ENCODE measurements at places on chromosomes 16 and 17. TPM values are rescaled to one million over a fixed set of nuclear protein-coding genes. Genes with fewer than 3 reads are reported as not detected.
A peak's percentile ranks its signal among the peaks of the same experiment; 100 is the strongest.

CCL18 gene
- total RNA-seq = not detected

PPP1R9B gene
- 43.9 TPM for total RNA-seq

DNA sequence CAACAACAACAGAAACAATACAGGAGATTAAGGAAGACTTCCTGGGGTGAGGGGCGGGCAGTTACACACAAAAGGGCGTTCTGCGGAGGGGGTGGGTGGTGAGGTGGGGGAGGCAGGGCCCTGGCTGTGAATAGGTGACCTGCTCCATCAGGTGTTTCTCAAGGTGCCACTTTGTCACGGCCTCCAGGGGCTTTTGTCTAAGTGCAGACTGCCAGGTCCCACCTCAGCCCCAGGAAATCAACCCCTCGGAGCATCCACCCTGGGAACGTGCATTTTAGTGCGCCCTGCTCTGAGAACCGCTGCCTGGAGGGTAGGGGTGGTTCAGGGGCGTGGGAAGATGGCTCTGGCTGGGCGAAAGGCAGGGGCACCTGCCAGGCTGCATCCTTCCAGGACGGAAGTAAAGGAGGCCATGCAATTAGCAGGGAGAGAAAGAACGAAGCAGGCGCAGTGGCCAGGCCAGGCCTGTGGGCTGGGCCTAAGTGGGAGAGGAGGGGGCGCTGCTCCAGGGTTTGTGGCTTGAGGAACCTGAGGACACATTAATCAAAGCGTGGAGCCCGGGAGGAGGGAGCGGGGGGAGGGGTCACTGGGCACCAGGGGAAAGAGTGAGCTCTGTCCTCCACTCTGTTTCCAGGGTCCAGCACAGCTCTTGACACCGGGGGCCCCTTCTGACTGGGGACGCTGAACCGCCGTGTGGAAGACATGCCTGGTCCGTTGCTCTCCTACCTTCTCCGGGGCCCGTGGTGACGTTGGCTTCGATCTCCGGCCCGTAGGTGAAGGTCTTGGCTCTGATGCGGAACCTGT, 49.4 kb upstream of the CDC42EP4 start:
- H3K27ac ChIP-seq = no peak overlapping the region
- H3K36me3 ChIP-seq = no peaks in the 10 kb centered on the region
- no peak overlapping the region for H3K4me3 ChIP-seq

- no peak overlapping the region for H3K4me3 ChIP-seq
- no peaks in the 10 kb centered on the region for H3K27me3 ChIP-seq
- no peak for DNase-seq
These were observed 4.7 kb downstream of the FLCN start for GRCh38 chr17:17232303-17232621.

DNA sequence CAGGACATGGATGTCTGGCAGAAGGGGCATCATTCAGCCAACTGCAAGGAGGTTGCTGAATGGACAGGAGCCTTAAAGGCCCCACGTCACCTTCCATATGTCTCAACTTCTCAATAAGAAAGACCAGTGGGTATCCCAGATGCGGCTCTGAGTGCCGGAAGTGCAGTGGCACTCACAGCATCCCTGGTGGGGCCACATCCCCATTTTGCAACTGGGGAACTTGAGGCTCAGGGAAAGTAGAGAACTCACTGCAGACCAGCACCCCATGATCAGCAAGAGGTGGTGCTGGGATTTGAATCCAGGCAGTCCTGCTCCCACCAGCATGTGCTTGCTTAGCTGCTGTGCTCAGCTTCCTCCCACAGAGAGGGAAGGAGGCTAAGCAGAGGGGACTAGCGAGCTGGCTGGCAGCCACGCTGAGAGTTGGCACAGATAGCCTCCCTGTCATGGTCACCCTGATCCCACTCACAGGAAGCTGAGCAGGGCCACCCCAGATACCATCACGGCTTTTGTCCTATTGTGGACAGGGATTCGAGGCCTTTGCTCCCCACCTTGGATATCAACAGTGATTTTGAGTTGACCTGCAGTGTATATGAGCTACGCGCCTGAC, 294.2 kb upstream of the FOXF1 start:
- H3K36me3 ChIP-seq = no peaks in the 10 kb centered on the region
- H3K27ac ChIP-seq = no peak overlapping the region
- H3K4me1 ChIP-seq = peaks cover 3% of the 10 kb centered on the region
- H3K4me3 ChIP-seq = no peak overlapping the region
- no peak for DNase-seq
- H3K27me3 ChIP-seq = no peaks in the 10 kb centered on the region

ANKRD11 gene
- 127 TPM for total RNA-seq

- H3K27ac ChIP-seq = no peak overlapping the region
- DNase-seq = no peak
- H3K4me3 ChIP-seq = no peak overlapping the region
- no peaks in the 10 kb centered on the region for H3K36me3 ChIP-seq
- no peaks in the 10 kb centered on the region for H3K4me1 ChIP-seq
These were observed 7.1 kb downstream of the P2RX5 start for GRCh38 chr17:3688852-3689261.

DNA sequence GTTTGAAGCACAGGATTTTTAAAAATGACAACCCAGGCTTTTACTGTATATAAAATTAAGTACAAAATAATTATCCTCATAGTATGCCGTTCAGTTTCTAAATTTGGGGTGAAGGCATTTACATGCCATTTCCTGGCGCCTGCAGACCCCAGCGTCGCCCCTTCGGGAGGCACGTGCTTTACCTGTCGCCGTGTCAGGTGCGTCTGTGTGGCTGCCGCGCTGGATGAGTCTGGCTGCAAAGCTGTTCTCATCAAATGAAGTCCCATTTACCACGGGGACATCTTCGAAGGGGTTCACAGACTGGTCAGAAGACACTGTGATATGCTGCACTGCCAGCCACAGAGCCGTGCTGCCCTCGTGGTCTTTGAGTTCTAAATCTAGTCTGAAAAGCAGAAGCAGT, 51.8 kb downstream of the CYB5D2 start:
- no peak overlapping the region for H3K27ac ChIP-seq
- no peak for DNase-seq
- H3K36me3 ChIP-seq = no peaks in the 10 kb centered on the region
- no peaks in the 10 kb centered on the region for H3K4me1 ChIP-seq

ICAM2 gene
- 17.1 TPM for total RNA-seq

GRCh38 chr16:50838885-50839284, 97.0 kb downstream of the CYLD start:
- no peaks in the 10 kb centered on the region for H3K36me3 ChIP-seq
- DNase-seq = no peak
- peaks cover 8% of the 10 kb centered on the region for H3K4me1 ChIP-seq
- H3K4me3 ChIP-seq = no peak overlapping the region
- peaks cover 5% of the 10 kb centered on the region for H3K27me3 ChIP-seq

KRTAP3-2 gene
- total RNA-seq = not detected

ASB16 gene
- 0.52 TPM for total RNA-seq

DNA sequence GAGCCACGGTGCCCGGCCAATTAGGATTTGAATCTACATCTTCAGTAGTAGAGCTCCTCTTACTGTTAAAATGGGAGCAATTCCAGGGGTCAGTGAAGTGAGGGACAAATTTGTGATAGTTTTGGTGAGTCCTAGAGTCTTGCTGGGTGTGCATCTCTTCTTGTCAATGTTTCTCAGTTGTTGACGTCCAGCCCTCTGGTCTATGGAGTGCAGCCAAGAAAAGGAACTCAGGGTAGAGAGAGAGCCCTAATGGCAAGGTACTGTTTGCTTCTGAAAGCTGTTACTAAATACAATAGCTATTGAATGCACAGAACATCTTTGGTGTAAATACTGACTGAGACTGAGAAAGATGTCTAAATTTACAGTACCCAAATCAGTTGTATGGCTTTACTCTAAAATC, 282.5 kb upstream of the SALL1 start:
- H3K36me3 ChIP-seq = no peaks in the 10 kb centered on the region
- peaks cover 5% of the 10 kb centered on the region for H3K27me3 ChIP-seq
- no peak for DNase-seq
- no peaks in the 10 kb centered on the region for H3K4me1 ChIP-seq

DNA sequence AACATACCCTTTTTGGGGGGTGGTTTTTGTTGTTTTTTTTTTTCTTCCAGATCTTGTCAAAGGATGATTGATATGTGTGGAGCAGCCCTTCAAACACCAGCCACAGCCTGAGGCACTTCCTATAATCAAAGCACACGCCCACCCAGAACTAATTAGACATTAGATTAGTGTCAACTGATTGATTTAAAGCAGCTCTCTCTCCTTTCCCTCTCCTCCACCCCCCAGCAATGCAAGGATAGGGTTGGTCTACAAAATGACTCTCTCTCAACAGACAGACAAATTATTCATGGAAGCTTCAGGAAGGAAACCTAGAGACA, 250.3 kb upstream of the SOX9 start:
- H3K4me1 ChIP-seq = no peaks in the 10 kb centered on the region
- DNase-seq = no peak
- no peaks in the 10 kb centered on the region for H3K36me3 ChIP-seq
- H3K4me3 ChIP-seq = no peak overlapping the region
- no peaks in the 10 kb centered on the region for H3K27me3 ChIP-seq
- no peak overlapping the region for H3K27ac ChIP-seq

GRCh38 chr17:21462237-21462636, 86.1 kb downstream of the KCNJ12 start:
- no peak for DNase-seq
- H3K27me3 ChIP-seq = no peaks in the 10 kb centered on the region
- H3K4me1 ChIP-seq = no peaks in the 10 kb centered on the region
- no peak overlapping the region for H3K27ac ChIP-seq
- no peaks in the 10 kb centered on the region for H3K36me3 ChIP-seq

DNA sequence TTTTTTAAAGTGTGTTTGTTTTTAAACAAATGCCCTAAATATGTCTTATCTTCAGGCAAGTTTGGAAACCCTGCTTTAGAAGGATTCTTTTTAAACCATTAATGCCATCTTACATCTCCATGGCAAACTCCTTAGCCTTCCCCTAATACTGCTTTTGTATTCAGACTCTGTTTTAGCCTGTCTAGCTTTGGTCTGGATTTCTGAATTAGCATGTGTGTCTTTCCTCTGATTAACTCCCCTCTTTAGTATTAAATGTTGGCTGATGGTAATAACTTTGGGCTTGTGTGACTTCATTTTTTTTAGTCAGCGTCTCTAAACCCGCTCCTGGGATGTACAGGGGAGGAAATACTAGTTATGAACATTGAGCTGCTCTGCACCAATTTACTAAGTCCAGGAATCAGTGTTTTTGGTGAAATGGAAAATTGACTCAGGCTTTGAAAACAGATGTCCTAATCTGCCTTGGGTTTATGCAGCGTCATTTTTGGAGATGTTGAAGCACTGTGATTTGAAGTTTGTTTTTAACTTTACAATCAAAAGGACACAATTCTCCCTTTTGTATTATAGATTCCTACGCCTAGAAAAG, 22.2 kb downstream of the WIPF2 start:
- DNase-seq = no peak
- no peaks in the 10 kb centered on the region for H3K27me3 ChIP-seq
- H3K36me3 ChIP-seq = no peaks in the 10 kb centered on the region
- H3K27ac ChIP-seq = no peak overlapping the region
- no peak overlapping the region for H3K4me3 ChIP-seq

GRCh38 chr17:55717898-55718735, 4.5 kb downstream of the TMEM100 start:
- H3K27me3 ChIP-seq = no peaks in the 10 kb centered on the region
- no peak overlapping the region for H3K4me3 ChIP-seq
- DNase-seq = peak; percentile 97
- no peaks in the 10 kb centered on the region for H3K36me3 ChIP-seq
- no peak overlapping the region for H3K27ac ChIP-seq
- H3K4me1 ChIP-seq = no peaks in the 10 kb centered on the region

GRCh38 chr17:71011391-71011790, 842.1 kb downstream of the KCNJ2 start:
- H3K27ac ChIP-seq = no peak overlapping the region
- H3K27me3 ChIP-seq = no peaks in the 10 kb centered on the region
- no peak for DNase-seq
- no peak overlapping the region for H3K4me3 ChIP-seq
- H3K4me1 ChIP-seq = no peaks in the 10 kb centered on the region

MYH1 gene
- not detected for total RNA-seq

KIF2B gene
- not detected for total RNA-seq

DNA sequence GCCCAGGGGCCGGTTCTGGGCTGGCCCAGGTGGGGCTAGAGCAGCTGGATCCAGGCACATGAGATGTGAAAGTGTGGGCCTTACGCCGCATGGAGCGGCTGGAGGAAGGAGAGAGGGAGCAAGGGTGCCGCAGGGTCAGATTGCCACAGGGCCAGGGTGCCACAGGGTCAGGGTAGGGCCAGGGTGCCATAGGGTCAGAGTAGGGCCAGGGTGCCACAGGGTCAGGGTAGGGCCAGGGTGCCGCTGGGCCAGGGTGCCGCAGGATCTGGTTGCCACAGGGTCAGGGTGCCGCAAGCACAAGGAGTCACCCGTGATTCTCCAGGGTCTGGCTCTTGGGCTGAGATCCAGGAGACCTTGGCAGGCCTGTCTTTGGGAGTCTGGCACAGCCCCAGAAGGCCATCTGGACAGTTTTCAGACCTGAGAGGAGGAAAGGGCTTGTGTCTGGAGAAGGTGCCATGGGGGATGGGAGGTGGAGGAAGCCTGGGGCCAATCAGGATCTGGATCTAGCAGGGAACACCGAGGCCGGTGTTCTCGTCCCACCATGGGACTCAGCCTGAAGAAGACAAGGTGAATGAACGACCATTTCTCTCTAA, 13.1 kb upstream of the LASP1NB start:
- H3K4me3 ChIP-seq = no peak overlapping the region
- peaks cover 46% of the 10 kb centered on the region for H3K36me3 ChIP-seq
- DNase-seq = no peak
- peak overlapping the region; percentile 73 for H3K27ac ChIP-seq

GRCh38 chr17:68924793-68925720, 30.1 kb downstream of the ABCA8 start:
- DNase-seq = no peak
- H3K36me3 ChIP-seq = no peaks in the 10 kb centered on the region
- no peak overlapping the region for H3K27ac ChIP-seq

DNA sequence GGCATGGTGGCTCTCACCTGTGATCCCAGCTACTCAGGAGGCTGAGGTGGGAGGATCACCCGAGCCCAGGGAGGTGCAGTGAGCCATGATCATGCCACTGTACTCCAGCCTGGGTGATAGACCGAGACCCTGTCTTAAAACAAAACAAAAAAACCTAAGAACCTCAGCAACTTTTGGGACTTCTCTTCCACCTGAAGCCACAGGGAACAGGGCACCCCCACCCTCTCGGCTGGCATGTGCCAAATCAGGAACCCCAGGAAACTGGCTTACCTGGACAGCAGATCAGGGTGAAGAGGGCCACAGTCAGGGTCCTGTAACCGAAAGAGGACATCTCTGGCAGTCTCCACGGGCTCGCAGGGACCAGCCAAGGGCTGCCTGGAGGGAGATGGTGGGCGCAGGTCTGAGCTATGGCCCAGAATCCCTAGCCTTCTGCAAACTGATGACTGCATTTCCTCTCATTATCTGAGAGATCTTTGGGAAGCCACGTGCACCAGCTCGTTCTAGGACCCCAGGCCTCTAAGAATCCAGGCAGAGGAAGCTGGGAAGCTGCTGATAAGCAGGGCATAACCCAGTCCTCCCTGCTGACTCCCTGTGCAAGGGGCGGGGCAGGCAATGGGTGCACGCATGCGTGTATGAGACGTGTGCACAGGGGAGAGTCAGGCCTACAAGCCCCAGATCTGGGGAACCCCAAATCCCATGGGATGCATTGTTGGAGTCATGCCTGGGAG, 8.4 kb downstream of the PRR29 start:
- peaks cover 3% of the 10 kb centered on the region for H3K4me1 ChIP-seq
- no peaks in the 10 kb centered on the region for H3K36me3 ChIP-seq
- peak overlapping the region; percentile 46 for H3K27ac ChIP-seq
- peak; percentile 57 for DNase-seq

ANTKMT gene
- total RNA-seq = 57.0 TPM

- no peak overlapping the region for H3K27ac ChIP-seq
- no peak for DNase-seq
These were observed 5.0 kb downstream of the SLC26A11 start for GRCh38 chr17:80225230-80225629.

GRCh38 chr16:142405-142967, 4.0 kb upstream of the NPRL3 start:
- H3K4me3 ChIP-seq = no peak overlapping the region
- H3K27me3 ChIP-seq = no peaks in the 10 kb centered on the region
- H3K36me3 ChIP-seq = no peaks in the 10 kb centered on the region
- DNase-seq = no peak

All from adrenal gland (tissue), 19 donors.